Transverse colon (tissue), 4 donors: ENCODE measurements at places on chromosomes 16 and 17.
A peak's percentile ranks its signal among the peaks of the same experiment; 100 is the strongest.

DNA sequence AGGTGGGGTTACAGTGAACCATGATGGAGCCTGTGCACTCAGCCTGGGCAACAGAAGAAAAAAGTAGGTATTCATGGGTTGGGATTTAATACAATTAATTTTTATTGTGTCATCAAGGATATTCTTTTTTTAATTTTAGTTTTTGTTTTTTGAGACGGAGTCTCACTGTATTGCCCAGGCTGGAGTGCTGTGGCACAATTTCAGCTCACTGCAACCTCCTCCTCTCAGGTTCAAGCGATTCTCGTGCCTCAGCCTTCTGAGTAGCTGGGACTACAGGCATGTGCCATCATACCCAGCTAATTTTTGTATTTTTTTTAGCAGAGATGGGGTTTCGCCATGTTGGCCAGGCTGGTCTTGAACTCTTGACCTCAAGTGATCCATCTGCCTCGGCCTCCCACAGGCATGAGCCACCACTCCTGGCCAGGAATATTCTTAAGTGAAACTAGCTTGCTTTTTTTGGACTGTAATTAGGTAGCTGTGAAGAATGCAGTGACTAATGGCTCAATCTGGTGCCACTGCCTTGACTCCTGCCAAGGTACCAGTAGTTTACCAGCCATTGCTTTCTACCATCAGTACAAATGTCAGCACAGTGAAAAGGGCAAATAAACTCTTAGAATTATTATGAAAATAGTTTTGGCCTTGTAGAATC lies 4.8 kb downstream of the PPM1D start:
- H3K4me3 ChIP-seq: no peak overlapping the region
- H3K27me3 ChIP-seq: no peaks in the 10 kb centered on the region
- H3K4me1 ChIP-seq: peaks cover 37% of the 10 kb centered on the region
- H3K27ac ChIP-seq: no peak overlapping the region
- no peak for DNase-seq

DNA sequence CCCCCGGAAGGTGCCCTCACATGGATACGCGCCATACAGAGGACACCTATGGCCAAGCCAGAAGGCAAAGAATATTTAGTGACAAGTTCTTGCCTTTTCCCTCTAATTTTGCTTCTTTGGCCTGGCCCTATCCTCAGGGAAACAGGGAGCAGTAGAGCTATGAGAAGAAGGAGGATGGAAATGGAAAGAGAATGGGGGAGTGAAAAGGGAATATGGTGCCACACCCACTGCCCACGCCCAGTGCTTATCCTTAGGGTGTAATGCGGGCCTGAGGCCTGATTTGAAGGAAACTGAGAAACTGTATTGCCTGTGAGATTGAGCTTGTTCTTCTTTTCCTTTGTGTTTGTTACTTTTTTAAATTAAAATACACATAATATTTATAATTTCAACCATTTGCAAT lies 255.1 kb downstream of the HS3ST3A1 start:
- no peak overlapping the region for H3K4me3 ChIP-seq
- no peak overlapping the region for H3K27ac ChIP-seq
- no peaks in the 10 kb centered on the region for H3K4me1 ChIP-seq
- H3K36me3 ChIP-seq: no peaks in the 10 kb centered on the region

GRCh38 chr16:8752706-8753105 lies 44.7 kb downstream of the TMEM186 start:
- no peak for DNase-seq
- H3K4me3 ChIP-seq: no peak overlapping the region
- H3K27ac ChIP-seq: no peak overlapping the region
- no peaks in the 10 kb centered on the region for H3K36me3 ChIP-seq

DNA sequence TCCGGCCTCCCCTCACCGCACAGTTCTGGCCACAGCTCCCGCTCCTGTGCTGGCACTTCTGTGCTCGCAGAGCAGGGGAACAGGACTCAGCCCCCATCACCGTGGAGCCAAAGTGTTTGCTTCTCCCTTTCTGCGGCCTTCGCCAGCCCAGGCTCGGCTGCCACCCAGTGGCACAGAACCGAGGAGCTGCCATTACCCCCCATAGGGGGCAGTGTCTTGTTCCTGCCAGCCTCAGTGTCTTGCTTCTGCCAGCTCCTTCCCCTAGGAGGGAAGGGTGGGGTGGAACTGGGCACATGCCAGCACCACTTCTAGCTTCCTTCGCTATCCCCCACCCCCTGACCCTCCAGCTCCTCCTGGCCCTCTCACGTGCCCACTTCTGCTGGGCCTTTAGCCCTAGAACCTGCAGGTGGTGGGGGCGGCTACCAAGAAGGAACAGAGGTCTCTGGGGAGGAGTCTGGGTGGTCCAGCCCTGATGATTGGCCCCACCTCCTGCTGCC lies 645 bp upstream of the ELMO3 start:
- H3K36me3 ChIP-seq: peaks cover 21% of the 10 kb centered on the region
- H3K27ac ChIP-seq: peak overlapping the region; percentile 86
- H3K4me3 ChIP-seq: no peak overlapping the region
- no peaks in the 10 kb centered on the region for H3K27me3 ChIP-seq
- H3K4me1 ChIP-seq: peaks cover 28% of the 10 kb centered on the region
- DNase-seq: peak; percentile 78

DNA sequence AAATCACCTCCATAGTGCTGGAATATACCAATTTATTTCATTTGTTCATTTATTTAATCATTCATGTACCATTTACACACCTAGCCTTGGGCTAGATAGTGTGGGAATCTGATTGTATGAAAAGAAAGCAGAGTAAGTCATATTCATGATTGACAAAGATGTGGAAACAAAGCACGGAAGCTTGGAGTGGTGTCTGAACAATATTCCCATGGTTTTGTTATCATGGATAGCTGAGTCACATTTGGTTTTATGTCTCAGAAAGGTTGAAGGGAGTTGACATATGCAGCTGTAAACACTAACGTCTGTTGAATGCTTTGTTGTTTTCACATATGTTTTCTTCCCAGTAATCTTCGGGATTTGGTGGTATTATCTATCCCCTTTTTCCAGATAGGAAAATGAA lies 76.6 kb downstream of the MAP2K4 start:
- H3K4me3 ChIP-seq: no peak overlapping the region
- no peaks in the 10 kb centered on the region for H3K27me3 ChIP-seq
- no peaks in the 10 kb centered on the region for H3K36me3 ChIP-seq
- H3K27ac ChIP-seq: no peak overlapping the region

DNA sequence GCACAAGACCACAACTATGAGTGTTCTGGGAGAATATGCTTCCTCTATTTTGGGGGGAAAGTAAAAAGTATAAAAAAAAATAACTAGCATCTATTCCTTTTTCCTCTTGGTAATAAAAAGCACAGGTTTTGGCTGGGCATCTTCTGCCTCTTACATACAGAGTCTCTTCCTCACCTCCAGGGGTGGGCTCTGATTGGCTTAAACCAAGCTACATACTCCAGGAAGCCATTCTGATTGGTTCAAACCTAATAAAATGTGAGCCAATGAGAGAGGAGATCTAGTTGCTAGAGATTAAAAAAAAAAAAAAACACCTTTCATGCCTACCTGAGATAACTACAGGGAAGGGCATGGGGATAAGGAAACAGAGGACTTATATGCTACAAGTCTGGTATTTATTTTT lies 365.9 kb upstream of the ERCC4 start:
- no peak overlapping the region for H3K4me3 ChIP-seq
- H3K27ac ChIP-seq: no peak overlapping the region
- no peaks in the 10 kb centered on the region for H3K27me3 ChIP-seq
- H3K36me3 ChIP-seq: no peaks in the 10 kb centered on the region

DNA sequence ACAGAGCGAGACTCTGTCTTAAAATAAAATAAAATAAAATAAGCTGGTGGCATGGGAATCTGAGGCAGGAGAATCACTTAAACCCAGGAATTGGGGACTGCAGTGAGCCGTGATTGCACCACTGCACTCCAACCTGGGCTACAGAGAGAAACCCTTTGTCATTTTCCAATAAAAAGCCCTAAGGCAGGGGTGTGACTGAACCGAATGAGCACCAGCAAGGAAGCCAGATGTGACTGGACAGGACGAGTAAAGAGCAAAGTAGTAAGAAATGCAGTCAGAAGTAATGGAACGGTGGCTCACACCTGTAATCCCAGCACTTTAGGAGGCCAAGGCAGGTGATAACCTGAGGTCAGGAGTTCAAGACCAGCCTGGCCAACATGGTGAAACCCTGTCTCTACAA lies 3.8 kb upstream of the RPL23 start:
- H3K4me3 ChIP-seq: no peak overlapping the region
- H3K36me3 ChIP-seq: no peaks in the 10 kb centered on the region
- H3K4me1 ChIP-seq: peaks cover 14% of the 10 kb centered on the region
- DNase-seq: no peak
- no peak overlapping the region for H3K27ac ChIP-seq

DNA sequence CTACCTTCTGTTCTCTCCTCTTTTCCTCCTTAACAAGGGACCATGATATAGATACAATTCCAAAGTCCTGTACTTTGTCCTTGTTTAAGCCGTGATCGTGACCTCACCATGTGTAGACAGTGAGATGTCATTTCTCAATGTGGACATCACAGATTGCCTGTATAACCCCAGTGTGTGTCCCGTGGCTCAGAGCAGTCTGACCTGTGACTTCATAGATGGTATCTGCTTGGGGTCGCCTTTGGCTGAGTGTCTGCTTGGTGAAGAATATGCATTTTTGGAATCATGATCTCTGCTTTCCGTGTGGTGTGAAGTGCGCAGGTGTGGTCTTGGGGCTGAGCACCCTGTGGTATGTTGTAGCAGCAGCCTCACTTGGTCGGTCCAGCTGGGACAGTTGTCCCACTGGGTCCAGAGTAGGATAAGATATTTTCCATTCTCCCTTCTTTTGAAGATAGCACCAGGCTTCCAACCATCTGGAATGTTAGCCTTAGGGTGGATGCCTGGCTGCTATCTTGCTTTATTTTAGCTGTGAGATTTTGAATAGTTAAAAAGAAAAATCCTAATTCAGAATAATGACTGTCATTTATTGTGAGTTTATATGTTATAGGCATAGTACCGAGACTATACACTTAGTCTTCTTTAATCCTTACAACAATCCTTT lies 13.4 kb downstream of the MSI2 start:
- no peak overlapping the region for H3K4me3 ChIP-seq
- no peaks in the 10 kb centered on the region for H3K27me3 ChIP-seq
- H3K36me3 ChIP-seq: no peaks in the 10 kb centered on the region

DNA sequence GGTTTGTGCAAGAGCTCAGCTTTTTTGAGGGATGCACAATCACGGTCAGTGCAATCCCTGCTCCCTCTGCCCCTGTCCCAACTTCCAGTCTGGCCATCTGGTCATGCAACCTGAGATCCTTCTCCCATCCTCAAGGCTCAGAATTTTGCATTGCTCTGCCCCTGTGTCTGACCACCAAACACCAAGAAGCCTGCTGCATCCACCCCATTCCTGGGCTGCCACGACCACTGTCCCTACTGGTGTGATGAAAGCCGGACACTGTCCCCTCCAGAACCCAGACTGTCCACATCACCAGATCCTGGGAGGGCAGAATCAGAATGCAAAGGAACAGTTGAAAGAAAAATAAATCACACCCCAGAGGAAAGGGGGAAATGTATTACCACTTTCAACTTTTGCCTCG lies 231.0 kb downstream of the C16orf78 start:
- H3K4me3 ChIP-seq: no peak overlapping the region
- no peaks in the 10 kb centered on the region for H3K36me3 ChIP-seq
- H3K27me3 ChIP-seq: no peaks in the 10 kb centered on the region
- DNase-seq: no peak
- H3K4me1 ChIP-seq: no peaks in the 10 kb centered on the region

- H3K4me3 ChIP-seq: no peak overlapping the region
- peak; percentile 67 for DNase-seq
- H3K4me1 ChIP-seq: peaks cover 83% of the 10 kb centered on the region
- peaks cover 43% of the 10 kb centered on the region for H3K27me3 ChIP-seq
Measured at GRCh38 chr17:79840269-79840988, 1.2 kb upstream of the CBX4 start.

DNA sequence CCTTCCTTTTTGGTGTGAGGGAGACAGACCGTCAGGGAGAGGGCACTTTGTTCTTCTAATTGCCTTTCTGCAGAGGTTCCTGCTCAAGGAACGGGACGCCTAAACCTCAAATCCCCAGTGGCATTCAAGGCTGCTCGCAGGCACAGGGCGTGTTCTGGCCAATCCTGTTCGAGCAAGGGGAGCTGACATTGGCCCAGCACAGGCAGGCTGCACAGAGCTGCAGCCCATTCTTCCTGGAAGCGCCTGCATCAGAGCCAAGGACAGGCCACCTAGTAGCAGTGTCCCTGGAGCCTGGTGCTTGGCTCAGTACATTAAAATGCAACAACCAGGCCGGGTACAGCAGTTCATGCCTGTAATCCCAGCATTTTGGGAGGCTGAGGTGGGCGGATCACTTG lies 72.2 kb upstream of the CREBBP start:
- no peak overlapping the region for H3K4me3 ChIP-seq
- H3K27ac ChIP-seq: peak overlapping the region; percentile 71
- no peaks in the 10 kb centered on the region for H3K36me3 ChIP-seq
- peak; percentile 21 for DNase-seq
- peaks cover 29% of the 10 kb centered on the region for H3K27me3 ChIP-seq
- H3K4me1 ChIP-seq: no peaks in the 10 kb centered on the region

DNA sequence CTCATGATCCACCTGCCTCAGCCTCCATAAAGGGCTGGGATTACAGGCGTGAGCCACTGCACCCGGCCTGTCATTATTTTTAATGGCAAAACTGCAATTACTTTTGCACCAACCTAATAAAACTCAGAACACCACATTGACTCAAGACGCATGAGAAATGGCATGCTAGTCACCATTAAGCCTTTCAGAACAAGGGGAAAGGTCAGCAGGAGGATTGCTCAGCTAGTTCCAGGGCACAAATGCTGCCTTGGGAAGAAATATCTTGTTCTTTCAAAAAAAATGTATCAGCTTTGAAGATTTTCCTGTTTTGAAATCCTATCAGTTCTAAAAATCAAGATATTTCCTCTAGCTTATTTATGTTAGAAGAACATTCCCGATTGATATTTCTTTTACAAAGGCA lies 32.4 kb upstream of the CDYL2 start:
- H3K27me3 ChIP-seq: no peaks in the 10 kb centered on the region
- peaks cover 6% of the 10 kb centered on the region for H3K4me1 ChIP-seq
- no peak for DNase-seq
- H3K4me3 ChIP-seq: no peak overlapping the region

GRCh38 chr17:37294888-37295287 lies 80.9 kb upstream of the C17orf78 start:
- DNase-seq: no peak
- H3K4me3 ChIP-seq: no peak overlapping the region
- H3K4me1 ChIP-seq: no peaks in the 10 kb centered on the region
- H3K27ac ChIP-seq: no peak overlapping the region
- H3K36me3 ChIP-seq: no peaks in the 10 kb centered on the region

- H3K27ac ChIP-seq: no peak overlapping the region
- H3K27me3 ChIP-seq: no peaks in the 10 kb centered on the region
- H3K4me3 ChIP-seq: no peak overlapping the region
- H3K36me3 ChIP-seq: no peaks in the 10 kb centered on the region
- DNase-seq: no peak
Measured at GRCh38 chr16:78659216-78659615, 559.8 kb downstream of the WWOX start.

- DNase-seq: peak; percentile 76
- H3K4me3 ChIP-seq: peak overlapping the region; percentile 68
- H3K27me3 ChIP-seq: no peaks in the 10 kb centered on the region
- no peaks in the 10 kb centered on the region for H3K36me3 ChIP-seq
- peak overlapping the region; percentile 90 for H3K27ac ChIP-seq
Measured at GRCh38 chr16:67530013-67530939, 1.6 kb downstream of the RIPOR1 start.

GRCh38 chr16:11759163-11759834 lies 16.6 kb upstream of the TXNDC11 start:
- H3K27ac ChIP-seq: no peak overlapping the region
- peak; percentile 76 for DNase-seq
- peaks cover 21% of the 10 kb centered on the region for H3K4me1 ChIP-seq
- H3K36me3 ChIP-seq: peaks cover 44% of the 10 kb centered on the region
- no peak overlapping the region for H3K4me3 ChIP-seq
